Activated CD4-positive, alpha-beta T cell treated with anti-CD3 and anti-CD28 coated beads, Interleukin-2, amount 50 U/mL, for 24 hours (primary cell): ENCODE measurements at places on chromosomes 12 and 14.

- DNase-seq = no peak
Measured at GRCh38 chr12:50121641-50122040, 9.6 kb downstream of the COX14 start.

- no peak for DNase-seq
Measured at GRCh38 chr12:103250487-103250886, 245.3 kb downstream of the C12orf42 start.

DNA sequence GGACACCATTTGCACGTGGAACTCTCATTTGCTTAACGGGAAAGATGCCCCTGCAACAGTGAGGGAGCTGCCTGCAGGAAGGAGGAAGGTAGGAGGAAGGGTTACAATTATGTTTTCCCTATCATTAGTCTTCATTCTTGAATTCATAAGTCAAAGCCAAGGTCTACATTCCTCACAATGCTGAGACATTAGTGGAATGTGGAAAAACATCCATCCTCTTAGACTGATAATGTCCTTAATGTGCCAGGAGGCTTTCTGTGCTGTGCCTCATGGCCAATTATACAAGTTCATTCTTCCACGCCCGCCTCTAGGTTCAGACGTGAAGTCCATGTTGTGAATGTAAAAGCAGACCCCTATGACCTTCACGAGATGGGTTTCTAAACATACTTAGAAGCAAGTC, 1212.4 kb upstream of the TMEM132C start:
- no peak for DNase-seq

DNA sequence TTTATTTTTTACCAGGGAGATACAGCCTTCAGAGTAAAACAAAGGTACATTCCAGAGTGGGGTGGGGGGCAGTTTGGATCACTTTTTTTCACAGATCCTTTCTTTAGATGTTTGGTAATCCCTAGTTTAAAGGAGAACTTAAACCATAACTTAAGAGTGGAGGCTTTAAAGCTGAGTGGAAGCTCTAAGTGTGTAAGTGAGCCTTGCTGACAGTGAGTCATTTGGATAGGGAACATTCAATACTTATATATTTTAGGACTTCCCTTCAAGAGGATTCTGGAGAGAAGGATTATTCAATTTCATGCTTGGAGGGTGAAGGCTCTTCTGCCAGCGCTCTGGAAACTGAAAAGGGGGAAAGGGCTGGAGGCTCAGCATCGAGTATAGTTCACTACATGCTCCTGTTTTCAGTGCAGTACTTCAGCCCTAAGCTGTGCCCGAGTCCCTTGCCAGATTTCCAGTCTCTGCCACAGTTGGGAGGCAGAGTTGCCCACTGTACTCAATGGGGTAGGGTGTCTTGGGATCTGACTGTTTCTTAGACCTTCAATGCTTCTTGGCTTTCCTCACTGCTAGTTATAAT, 8.4 kb downstream of the PRKAG1 start:
- DNase-seq = no peak

- DNase-seq = no peak
Measured at GRCh38 chr12:119115296-119115905, 63.3 kb upstream of the HSPB8 start.

DNA sequence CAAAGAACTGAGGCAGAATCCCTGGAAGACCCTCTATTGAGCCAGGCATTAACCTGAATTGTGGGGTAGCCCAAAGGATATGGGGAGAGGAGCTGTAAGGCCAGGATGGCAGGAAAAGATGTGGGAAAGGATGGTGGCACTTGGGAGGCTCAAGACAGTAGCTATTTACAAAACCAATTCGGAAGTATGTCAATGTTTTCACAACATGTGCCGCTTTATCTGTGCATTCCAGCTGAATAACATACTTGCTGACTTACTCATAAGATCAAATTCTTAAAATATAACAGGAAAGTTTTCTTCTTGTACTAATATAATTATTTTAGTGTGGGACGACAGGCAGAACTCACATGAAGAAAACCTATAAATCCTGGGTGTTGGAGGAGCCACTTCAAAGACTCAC, 10.6 kb downstream of the BBS10 start:
- no peak for DNase-seq

DNA sequence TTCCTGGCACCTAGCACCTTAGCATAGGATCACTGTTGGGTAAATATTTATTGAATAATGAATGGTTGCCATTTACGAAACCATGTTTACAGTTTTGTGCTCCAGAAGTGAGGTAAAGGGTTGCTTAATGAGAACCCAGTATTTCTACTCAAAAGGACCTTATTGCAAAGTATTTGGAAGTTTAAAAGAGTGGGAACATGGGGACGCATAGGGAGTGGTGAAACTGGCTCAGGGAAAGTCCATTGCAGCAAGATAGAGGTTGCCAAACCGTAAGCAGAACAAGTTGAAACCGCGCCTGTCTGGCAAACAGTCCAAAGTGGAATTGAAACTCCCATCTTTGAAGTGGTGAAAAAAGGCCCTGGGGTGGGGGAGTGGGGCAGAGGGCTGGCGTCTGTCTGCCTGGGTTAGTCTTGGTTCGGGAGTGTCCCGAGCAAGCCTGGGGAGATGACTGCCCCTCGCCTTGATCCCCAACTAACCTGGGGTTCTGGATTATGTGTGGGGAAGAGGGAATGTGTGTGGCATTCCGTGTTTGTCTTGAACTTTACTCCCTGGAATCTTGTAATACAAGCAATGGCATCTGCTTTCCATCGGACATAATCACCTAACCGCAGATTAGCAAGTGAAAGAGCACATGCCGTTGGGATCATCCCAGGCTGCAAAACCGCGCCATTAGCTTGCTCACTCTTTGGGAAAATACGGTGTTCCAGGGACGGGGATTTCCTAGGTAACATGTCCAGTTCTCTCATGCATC, 7.2 kb downstream of the ALDH2 start:
- no peak for DNase-seq

DNA sequence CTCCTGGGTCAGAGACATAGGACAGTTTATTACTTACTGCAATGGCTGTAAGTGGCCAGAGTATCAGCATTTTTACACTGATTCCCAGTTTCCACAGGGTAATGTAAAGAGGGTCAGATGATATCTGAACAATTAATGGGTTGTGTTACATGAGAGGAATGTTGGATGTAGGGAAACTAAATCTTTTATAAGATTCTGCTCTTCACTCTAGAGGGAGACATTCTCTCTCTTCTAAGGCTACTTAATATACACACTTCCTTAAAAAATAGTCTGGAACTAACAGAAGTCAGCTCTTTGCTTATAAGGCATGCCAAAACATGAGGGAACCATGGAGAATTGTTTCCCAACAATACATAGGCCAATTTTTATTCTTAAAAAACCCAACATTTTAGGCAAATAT, 389.8 kb downstream of the ETNK1 start:
- DNase-seq = no peak

DNA sequence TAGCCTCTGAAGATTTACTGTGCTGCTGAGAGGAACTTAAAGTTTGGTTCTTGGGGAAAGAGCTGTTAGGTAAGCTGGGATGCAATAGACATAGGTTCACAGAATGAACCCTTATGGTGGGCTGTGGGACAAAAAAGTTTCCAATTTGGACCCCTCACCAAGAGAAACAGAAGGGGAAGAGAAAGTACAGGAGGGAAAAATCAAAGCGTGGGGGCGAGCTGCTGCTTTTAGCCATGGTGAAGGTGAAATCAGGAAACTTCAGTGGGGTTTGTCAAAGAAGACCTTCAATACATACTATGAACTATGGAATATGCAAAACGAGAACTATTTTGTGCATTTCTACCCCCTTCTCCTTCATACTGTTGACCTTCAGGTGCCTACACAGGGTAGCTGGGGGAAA, 10.6 kb upstream of the NINJ2 start:
- no peak for DNase-seq

DNA sequence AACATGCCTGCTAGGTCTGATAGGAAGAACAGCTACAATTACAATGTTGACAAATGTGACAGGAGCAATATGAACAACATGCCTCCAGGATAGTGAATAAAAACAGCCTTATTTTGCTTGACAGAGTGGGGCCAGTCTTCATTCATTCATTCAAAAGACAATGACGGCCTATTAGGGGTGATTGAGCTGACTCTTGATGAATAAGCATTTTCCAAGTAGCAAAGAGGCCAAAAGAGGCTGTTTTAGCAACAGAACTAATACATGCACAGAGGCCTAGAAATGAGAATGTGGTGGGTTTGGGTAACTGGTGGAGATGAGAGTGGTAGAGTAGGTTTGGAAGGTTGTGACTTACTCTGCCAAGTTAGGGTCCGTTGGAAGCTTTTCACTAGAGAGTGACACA, 138.3 kb downstream of the APAF1 start:
- DNase-seq = no peak

- DNase-seq = no peak
Measured at GRCh38 chr14:96297000-96297399, 41.0 kb downstream of the BDKRB1 start.

DNA sequence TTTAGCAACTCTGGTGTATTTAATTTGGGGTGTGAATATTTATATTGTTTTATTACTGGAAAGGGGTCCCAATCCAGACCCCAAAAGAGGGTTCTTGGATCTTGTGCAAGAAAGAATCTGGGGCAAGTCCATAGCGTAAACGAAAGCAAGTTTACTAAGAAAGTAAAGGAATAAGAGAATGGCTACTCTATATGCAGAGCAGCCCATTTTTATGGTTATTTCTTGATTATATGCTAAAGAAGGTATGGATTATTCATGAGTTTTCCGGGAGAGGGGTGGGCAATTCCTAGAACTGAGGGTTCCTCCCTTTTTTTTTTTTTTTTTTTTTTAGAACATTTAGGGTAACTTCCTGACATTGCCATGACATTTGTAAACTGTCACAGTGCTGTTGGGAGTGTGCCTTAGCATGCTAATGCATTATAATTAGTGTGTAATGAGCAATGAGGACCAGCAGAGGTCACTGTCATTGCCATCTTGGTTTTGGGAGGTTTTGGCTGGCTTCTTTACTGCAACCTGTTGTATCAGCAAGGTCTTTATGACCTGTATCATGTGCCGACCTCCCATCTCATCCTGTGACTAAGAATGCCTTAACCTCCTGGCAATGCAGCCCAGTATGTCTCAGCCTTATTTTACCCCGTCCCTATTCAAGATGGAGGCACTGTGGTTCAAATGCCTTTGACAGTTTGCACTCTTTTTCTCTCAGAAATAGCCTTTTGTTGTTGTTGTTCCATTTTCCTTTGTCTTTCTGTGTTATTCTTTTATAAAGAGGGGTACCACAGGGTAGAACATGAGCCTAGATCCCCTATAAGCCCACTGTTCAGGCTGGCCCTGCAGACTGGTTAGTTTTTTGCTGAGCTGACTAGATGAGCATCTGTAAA, 75.5 kb upstream of the DCD start:
- DNase-seq = peak; percentile 17

DNA sequence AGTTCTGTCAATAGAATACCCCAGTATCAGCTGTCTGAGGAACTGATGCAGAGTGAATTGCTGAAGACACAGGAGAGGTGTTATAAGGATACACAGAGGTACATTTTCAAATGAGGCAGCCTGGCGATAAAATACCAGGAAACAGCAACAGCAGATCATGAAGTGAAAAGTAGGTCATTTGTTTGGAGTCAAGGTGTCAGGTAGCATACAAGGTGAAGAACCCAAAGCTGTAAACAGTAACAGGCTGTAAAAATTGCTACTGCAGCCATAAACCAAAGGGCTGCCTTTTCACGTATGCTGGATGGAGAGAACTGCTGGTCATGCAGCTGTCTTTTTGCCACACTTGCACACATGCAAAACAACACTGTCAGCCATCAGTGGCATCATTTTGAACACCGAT, 9.3 kb upstream of the TWF1 start:
- DNase-seq = no peak

DNA sequence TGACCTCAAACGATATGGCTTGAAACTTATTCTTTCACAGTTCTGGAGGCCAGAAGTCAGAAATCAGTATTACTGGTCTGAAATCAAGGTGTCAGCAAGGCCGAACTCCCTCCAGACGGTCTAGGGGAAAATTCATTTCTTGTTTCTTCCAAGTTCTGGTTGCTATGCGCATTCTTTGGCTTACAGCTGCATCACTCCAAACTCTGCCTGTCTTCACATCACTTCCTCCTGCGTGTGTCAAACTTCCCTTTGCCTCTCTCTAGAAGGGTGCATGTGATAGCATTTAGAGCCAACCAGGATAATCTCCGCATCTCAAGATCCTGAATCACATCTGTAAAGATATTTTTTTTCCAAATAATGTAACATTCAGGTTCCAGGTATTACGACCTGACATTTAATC, 62.8 kb downstream of the DENND5B start:
- no peak for DNase-seq

GRCh38 chr12:19491863-19492262, 52.6 kb downstream of the AEBP2 start:
- DNase-seq = no peak

GRCh38 chr12:132190012-132190755, 45.9 kb downstream of the NOC4L start:
- no peak for DNase-seq

- no peak for DNase-seq
Measured at GRCh38 chr14:39369029-39369428, 63.2 kb downstream of the FBXO33 start.

DNA sequence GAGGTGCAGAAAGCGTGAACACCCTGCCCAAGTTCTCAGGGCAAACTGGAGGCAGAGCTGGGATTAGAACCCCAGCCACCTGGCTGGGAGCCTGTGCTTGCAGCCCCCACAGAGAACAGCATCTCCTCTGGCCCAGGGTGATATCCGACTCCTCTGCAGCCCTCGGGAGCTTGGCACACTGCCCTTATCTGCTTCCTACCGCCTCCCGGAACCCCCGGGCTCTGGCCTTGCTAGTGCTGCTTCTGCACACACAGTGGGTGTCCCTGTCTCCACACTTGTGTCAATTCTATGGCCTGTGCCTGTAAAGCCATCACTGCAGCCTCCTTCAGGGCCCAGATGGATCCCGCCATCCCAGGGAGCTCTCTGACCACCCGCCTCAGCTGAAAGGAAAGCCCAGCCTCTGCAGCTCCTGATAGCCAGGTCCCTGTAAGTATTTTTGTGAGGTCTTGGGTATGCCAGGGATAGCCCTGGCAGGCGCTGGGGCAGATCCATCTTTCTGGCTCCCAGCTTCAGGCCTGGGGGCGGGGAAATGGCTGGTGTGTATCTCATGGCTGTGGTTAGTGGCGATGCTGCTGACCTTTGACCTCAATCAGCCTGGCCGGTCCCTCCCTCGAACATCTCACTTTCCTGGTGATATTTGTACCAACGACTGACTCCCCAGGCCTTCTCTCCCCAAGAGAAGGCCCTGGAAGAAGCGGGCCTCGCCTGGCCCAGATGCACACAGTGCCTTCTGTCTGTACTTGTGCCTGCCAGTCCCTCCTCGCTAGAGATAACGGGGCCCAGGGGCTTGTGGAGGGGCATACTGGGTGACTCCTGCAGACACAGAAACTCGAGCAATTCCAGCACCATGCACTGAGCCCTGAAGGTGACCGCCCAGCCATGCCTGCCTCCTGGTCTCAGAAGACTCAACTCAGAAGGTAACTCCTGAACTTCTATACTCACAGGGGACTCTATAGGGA, 183.8 kb downstream of the CALM1 start:
- no peak for DNase-seq

- no peak for DNase-seq
Measured at GRCh38 chr12:24864796-24865125, 84.1 kb downstream of the BCAT1 start.
